Thymus (tissue), 14 donors: ENCODE measurements at places on chromosomes 3 and 15.

GRCh38 chr3:129021140-129021551 is 20.0 kb downstream of the EFCC1 start:
- DNase-seq = no peak

GRCh38 chr3:101643009-101643844 is 33.7 kb downstream of the ZBTB11 start:
- DNase-seq = no peak

GRCh38 chr3:108838436-108838835 is 15.8 kb downstream of the TRAT1 start:
- DNase-seq = no peak

GRCh38 chr3:69560116-69560515 is 174.2 kb upstream of the FRMD4B start:
- no peak for DNase-seq

GRCh38 chr15:63178034-63178433 is 11.4 kb upstream of the RAB8B start:
- no peak for DNase-seq

- no peak for DNase-seq
Observed at GRCh38 chr15:72584006-72584405, 70.5 kb upstream of the GOLGA6B start.

GRCh38 chr3:190242147-190242546 is 80.1 kb downstream of the CLDN1 start:
- DNase-seq = no peak

GRCh38 chr3:177652556-177653291 is 455.4 kb upstream of the TBL1XR1 start:
- no peak for DNase-seq

DNA sequence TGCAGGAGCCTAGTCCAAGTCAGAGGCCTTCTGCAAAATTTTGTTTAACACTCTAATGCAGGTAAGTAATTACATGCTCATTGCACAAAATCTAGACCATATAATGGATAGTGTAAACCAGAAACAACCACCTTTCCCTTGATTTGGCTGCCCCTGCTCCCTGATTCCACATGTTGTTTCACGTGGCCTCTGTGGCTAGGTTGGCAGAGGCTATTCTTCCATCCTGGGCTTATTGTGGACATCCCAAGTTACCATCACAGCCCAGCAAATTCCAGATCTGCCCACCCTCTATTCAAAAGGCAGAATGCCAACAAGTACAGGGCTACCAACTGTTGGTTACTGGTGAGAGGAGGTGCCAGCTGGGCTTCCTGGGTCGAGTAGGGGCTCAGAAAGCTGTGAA is 794.5 kb upstream of the GRM7 start:
- no peak for DNase-seq

- DNase-seq = no peak
Observed at GRCh38 chr15:61828860-61829513, 231.3 kb downstream of the VPS13C start.

GRCh38 chr3:11168881-11169805 is 14.8 kb downstream of the HRH1 start:
- no peak for DNase-seq

- no peak for DNase-seq
Observed at GRCh38 chr15:65233696-65234095, 22.4 kb upstream of the CILP start.

- peak; percentile 11 for DNase-seq
Observed at GRCh38 chr15:25508369-25509002, 69.7 kb upstream of the UBE3A start.

DNA sequence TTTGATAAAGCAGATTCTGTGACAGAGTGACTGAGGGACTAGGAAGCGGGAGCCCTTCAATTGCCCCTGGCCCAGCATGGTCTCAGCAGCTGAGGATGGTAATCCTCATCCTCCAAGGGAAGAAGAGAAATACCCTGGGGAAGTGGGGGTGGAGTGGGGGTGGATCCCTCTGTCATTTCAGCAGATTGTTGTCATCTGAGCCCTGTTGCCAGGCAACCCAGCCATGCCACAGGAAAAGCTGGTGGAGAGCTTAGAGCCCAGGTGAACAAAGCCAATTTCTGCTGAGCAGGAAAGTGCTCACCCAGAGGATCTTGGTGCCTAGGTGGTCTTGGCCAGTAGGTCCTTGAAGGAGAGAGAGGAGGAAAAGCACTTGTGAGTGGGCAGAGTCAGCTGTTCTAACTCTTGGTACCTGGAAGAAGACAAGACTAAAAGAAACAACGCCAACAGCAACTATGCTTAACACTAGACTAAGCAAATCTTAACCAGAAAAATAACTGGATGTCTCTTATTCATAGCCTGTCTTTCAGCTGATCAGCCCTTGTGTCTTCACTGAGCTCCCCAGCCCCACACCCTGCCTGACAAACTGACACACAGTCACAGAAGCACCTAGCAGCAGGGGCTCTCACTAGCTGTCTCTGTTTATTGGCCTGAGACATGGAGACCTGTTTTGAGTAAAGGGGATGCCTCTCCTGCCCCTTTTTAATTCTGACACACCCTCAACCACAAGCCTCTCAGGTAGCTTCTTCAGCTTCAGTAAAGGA is 40.1 kb upstream of the DCLK3 start:
- no peak for DNase-seq

DNA sequence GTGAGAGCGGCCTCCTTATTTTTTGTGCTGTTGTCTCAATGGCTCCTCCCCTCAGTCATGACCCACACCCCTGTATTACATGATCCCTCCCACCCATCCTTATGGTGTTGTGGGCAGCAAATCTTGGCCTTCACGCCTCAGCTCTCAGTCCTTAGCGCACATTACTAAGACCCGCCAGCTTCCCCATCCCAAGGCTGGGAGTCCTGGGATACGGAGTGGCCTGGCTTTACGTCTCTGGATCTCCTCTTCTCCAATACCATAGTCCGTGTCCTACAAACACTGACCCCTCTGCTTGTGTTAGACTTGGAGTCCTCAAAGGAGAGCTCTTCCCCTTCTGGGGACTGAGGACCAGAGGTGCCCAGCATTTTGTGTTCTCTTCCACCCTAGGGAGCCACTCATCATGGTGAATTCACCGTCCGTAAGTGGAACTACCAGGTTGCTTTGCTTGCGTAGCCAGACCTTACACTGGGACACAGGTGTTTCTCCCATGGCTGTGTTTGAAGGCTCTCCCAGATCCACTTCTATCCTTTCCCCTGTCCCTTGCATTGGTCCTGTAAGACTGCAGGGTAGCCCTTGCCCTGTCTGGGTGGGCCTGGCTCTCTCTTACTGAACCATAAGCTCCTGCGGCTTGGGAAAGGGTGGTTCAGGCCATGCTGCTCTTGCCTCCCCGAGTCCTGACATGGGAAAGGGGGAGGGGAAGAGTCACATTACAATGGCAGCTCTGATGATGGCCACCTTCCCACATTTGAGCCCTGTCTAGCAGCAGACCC is 13.6 kb downstream of the GRM2 start:
- no peak for DNase-seq

DNA sequence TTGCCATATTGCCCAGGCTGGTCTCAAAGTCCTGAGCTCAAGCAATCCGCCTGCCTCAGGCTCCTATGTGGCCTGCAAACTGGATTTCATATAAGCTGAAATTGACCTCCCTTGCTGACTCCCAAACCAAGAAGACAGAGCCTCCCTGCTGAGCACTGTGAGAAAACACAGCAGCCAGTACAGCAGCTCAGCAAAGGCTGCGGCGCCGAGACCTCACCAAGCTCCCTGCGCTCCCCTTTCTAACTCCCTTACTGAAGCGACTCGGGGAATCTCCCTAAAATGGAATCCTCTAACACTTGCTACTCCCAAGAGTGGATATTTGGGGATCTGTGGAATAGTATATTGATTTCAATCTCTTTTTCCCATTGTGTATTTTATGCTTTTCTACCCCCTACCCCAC is 34.6 kb downstream of the MUC20 start:
- DNase-seq = no peak

GRCh38 chr15:98281130-98281529 is 320.6 kb downstream of the ARRDC4 start:
- no peak for DNase-seq

DNA sequence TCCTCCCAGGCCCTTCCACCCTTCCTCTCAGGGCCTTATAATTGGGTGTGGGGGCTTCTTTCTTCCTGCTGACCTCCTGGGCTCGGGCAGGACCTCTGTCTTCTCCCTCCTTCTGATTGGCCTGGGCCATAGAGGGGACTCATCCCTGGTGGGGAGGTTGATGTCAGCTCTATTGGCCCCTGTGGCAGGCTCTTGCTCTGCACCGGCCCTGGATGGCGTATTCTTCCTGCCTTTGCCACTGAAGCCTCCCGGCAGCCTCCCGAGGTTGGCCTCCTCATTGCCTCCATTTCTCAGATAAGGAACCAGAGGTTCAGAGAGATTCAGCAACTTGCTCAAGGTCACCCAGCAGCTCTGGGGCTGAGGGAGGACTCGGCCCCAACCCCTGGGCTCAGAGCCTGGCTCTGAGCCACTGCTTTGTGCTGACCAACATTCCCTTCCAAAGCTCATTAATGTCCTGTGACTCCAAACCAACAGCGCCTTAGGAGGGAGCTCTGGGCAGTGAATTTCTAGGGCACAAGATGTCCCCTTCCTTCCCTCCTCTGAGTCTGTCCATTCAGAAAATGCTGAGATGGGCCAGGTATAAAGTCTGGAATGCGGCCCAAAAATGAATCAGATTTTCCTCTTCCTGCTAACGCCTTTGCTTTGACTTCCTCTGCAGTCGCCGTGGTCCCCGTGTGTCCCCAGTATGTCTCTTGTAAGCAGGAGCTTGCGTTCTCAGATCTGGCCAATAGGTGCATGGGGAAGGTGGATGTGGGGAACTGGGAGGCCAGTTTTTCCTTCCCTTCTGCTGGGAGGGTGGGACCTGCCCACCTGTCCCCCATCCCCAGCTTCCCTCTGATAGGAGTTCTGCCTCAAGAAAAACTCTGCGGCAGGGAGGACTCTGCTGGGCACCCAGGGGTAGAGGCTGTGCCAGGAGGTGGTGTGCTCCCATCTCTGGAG is 74.2 kb downstream of the HMCES start:
- no peak for DNase-seq

GRCh38 chr15:67307889-67308597 is 53.5 kb downstream of the IQCH start:
- no peak for DNase-seq

DNA sequence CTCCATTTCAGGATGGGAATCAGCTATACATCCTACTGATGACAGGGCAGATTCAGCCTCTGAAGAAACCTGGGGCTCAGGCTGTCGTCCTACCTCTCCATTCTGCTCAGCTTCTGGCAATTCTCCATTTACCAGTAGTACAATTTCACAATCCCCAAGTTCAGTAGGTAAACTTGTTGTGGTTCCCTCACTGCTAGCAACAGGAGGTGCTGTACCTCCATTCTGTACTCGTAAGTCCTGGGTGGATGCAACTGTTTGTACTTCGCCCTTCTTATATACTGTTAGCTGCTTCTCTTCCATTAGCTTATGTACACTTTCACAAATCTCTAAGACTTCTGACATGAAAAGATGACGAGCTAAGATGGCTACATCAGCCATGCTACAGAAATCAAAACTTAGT is 11.6 kb downstream of the ZBTB11 start:
- DNase-seq = no peak

DNA sequence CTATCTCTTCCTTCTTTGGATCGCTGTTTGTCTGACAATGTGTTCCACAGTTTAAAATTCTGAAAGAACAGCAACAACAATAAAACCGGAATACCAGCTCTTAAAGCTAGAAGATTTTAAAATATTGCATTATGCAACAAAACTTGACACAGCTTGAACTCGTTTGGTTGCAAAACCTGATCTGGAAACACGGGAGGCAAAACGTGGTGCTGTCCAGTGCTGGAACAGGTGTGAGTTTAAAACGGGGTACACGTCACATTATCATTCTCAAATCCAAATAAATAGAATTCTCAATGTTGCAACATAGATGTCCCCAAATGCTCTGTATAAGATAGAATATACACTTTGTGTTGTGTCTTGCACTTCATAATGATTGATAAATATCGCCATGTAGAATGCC is 110.9 kb upstream of the LYSMD4 start:
- no peak for DNase-seq

DNA sequence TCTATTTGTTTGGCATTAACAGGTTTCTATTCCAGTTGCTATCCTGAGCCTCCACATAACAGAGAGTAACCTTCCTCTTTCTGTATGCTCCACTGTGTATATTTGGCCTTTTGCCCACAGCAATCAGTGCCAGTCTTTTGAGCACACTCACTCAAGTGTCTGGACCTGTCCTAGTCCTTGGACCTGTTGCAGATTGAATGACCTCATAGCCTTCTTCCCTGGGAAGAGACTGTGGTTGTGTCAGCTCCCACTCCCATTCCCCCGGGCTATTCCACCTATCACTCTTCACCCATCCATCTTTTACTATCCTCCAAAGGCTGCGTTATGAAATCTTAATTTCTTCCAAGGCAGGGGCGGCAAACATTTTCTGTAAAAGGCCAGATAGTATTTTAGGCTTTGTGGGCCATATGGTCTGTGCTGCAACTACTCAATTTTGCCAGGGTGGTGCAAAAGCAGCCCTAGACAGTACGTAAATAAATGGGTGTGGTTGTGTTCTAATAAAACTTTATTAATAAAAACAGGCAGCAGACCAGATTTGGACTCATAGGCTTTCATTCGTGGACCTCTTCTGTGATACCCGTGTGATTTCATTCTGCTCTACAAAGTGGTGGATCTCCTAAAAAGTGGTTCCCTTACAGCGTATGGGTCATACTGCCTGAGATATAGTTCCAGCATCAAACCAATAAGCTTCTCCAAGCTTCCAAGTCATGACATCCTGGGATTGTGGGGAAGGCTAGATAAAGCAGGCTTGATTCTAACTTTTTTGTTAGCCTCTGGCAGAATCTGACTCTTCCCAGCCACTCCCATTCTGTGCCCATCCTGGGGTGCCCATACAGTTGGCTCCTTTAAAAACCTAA is 57.4 kb downstream of the CDAN1 start:
- no peak for DNase-seq

GRCh38 chr3:53287131-53287629 is 31.4 kb upstream of the TKT start:
- no peak for DNase-seq
